ENCODE measurements at places on chromosomes 12 and 14.

DNA sequence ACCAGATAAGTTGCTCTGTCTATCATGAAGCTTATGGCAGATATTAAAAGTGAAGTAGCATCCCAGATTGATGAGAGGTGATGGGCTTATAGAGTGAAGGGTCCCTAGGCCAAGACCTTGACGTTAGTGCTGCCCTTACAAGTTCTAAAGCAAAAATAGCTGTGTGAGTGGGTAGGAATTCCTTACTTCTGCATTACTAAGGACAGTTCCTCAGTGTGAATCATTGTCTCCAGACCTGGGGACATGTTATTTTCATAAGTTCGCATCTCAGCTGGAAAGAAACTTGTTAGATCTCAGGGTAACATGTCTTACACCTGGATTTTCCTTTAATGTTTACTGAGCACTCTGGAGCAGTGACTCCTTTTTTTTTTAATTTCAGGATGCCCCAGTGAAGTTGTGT lies 28.7 kb downstream of the MAPKAPK5 start:
- no peak for DNase-seq

GRCh38 chr12:128817111-128818015 lies 6.4 kb downstream of the SLC15A4 start:
- DNase-seq: no peak

DNA sequence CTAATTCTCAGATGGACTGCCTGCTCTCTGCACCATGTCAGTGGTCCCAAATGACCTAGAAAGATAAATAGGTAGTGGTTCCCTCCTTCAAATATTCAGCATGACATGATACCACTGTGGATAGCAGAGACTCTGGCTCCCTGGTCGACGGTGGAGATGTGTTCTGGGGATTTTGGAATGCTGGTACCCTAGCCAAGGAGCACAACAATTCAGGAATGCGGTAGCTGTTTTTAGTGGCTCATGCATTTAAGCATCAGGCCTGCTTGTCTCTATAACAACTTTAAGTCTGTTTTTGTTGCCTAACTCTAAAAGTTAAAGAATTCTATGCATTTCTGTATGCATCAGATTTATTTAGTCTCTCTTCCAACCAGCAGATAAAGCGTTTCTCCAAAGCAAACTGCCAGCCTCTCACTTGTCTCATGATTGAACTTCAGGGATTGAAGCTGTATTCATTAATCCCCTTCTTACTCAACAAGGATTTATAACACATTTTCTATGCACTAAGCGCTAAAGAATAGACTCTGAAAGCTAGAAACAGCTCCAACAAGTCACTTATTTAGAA lies 164.9 kb upstream of the BMP4 start:
- no peak for DNase-seq

GRCh38 chr12:104452087-104452486 lies 4.7 kb upstream of the CHST11 start:
- DNase-seq: no peak

DNA sequence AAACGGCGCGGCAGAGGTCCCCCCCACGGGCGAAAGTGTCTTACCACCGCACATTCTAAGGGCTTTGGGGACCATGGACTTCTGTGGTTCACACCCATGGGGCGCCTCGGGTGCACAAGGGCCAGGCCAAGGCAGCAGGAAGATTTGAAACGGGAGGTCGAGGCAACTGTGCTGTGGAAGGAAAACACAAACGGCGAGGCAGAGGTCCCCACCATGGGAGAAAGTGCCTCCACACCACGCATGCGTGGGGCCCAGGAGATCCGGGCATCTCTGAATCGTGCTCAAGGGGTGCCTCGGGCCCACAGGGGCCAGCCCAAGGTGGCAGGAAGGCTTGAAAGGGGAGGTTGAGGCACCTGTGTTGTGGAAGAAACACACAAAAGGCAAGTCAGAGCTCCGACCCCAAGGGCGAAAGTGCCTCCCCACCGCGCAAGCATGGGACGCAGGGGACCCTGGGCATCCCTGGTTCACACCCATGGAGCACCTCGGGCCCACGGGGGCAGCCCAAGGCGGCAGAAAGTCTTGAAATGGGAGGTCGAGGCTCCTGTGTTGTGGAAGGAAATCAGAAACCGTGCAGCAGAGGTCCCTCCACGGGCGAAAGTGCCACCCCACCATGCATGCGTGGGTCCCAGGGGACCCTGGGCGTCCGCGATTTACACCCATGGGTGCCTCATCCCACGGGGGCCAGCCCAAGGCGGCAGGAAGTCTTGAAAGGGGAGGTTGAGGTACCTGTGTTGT lies 371.0 kb downstream of the ALG10 start:
- no peak for DNase-seq

DNA sequence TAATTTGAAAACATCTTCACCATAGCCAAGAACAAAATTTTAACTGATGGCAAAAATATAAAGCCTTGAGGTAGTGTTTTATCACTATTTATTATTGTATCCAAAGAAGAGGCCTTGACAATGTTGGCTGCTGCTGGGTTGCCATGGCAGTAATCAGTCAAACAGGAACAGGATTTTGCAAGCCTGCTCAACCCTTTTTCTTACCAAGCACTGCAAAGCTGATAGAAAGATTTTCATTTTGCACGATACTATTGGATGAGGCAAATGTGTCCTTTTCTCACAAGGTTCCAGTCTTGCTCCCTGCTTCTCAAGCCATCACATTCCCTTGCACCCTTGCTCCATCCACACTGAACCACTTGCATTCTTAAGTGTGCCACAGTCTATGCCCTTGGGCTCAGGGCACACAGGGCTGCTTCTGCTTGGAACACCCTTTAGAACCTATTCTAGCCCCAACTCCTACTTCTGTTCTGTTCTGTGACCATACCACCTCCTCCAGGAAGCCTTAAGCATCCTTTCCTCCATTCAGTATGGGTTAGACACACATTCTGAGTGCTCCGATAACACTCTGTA lies 76.5 kb upstream of the AMIGO2 start:
- DNase-seq: no peak

GRCh38 chr14:26128931-26129671 lies 468.7 kb downstream of the NOVA1 start:
- no peak for DNase-seq

GRCh38 chr14:32190673-32191072 lies 11.2 kb upstream of the RNU6-7 start:
- DNase-seq: no peak

GRCh38 chr12:100956311-100956852 lies 161.8 kb downstream of the ANO4 start:
- DNase-seq: no peak

GRCh38 chr12:45833401-45833800 lies 103.9 kb downstream of the ARID2 start:
- DNase-seq: no peak

DNA sequence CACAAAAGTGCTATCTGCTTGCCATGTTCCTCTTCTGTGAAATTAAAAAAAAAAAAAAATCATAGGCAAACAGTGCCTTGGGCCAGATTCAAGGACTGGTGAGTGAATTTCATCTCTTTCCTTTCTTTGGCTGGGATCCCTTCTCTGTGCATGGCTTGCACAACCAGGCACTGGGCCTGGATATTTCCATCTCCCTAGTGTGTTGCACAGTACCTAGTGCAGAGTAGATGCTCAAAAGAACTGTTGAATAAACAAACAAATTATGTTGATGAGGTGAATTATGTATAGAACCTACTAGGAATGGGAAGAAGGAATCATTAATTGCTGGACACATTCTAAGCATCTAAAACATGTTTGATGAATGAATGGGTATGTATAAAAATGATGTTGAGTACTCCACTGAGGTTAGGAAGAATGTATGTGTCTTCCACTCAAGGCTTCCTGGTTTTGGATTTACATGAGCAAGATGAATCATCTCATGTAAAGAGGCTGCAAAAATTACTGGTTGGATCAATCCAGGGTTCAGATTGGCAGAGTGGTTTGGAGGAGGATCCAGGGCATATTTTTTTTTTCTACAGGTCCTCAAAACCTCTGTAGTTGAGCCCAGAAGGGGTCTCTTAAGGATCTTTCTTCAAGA lies 93.2 kb downstream of the EMP1 start:
- no peak for DNase-seq
